GM03348 (cell line): ENCODE measurements at places on chromosomes 1 and 21.
A peak's percentile ranks its signal among the peaks of the same experiment; 100 is the strongest.

DNA sequence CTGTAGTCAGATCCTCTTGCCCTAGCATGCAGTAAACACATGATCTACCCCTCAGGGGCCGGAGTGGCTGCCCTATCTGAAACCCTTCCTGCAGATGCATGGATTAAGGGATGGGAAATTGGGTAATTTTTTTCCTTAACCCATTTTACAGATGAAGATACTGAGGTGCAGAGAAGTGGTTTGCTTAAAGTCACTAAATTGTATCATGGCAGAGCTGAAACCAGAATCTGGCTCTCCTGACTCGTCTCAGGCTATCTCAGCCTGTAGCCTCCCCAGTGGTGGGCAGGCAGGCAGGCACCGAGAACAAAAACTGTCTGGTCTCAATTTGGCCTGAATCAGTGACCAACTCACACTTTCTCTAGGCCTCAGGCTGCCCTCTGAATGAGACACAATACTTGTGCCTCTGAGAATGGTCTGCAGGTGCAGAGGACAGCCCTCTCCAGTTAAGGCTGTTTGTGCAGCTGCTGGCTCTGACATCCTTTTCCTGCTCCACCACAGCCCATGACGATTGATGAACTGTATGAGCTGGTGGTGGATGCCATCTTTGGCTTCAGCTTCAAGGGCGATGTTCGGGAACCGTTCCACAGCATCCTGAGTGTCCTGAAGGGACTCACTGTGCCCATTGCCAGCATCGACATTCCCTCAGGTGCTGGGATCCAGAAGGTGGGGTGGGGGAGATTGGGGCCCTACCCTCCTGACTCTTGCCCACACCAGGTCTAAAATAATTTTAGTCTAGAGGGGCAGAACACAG is 1.5 kb downstream of the NAXE start:
- DNase-seq = no peak

DNA sequence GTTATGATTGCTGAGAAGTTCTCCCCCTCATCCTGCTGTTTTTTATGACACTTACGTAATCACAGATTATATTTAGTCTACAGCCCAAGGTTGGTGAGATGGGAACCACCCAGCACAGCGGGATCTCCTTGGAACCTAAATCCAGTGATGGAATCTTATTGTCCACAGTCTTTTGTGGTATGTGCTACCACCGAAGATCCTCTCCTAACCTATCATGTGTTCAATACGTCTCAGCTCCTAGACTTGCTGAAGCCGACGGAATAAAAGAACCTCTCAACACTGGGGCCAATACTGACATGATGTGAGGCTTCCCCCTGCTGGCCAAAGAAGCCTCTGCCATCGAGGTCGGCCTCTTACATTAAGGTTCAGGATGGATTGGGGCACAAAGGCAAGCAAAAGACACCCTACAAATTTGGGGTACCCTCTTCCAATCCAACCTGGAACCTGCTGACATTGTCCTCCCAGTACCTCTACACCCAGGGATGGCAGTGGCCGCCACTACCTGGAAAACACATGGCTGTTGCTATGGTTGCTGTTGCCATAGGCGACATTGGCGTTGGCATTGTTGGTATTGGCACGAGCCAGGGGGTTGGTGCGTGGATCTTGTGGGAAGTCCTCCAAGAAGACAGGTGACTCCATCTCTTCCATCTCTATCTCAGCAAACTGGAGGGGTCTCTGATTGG is 19.4 kb upstream of the KIF21B start:
- DNase-seq = peak; percentile 85

GRCh38 chr1:57209495-57209894 is 214.4 kb downstream of the DAB1 start:
- no peak for DNase-seq

- no peak for DNase-seq
Measured at GRCh38 chr1:165795894-165796293, 27.2 kb upstream of the TMCO1 start.
